Stimulated activated CD8-positive, alpha-beta memory T cell treated with anti-CD3 and anti-CD28 coated beads, Interleukin-7, amount 100 ng/mL, for 1 hour (primary cell): ENCODE measurements at places on chromosomes 2 and 18.

DNA sequence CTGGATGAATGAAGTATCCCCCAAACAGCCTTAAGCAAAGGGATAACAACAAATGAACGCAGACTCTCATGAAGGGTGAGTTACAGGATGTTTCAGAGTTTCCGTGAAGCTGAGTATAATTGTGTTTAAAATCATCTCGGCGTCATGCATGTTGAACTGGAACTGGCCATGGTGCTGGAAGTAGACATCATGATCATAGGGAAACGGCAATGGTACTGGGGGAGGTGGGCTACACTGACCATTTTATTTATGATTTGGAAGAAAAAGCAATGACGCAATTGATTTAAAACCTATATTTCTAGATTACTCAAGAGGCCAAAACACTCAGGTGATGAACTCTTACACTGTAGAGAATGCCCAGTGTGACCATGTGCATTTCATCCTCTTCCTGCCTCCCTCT lies 387.9 kb upstream of the MYT1L start:
- no peak for DNase-seq

DNA sequence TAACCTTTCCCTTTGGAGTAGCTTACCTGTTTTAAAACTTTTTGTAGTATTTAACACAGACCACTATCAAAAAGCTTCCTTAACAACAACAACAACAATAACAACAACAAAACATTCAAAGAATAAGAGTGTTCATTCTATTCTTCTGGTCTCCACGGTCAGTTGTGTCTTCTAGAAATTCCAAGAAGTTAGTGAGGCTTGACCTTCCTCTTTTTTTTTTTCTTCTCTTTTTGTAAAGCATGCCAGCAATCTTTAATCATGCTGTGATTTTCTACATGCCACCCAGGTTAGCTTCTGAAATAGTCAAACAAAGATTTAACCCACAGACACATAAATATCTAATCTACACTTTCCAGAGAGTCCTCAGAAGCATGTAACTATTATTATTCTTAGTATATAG lies 28.4 kb upstream of the KLHL14 start:
- no peak for DNase-seq

DNA sequence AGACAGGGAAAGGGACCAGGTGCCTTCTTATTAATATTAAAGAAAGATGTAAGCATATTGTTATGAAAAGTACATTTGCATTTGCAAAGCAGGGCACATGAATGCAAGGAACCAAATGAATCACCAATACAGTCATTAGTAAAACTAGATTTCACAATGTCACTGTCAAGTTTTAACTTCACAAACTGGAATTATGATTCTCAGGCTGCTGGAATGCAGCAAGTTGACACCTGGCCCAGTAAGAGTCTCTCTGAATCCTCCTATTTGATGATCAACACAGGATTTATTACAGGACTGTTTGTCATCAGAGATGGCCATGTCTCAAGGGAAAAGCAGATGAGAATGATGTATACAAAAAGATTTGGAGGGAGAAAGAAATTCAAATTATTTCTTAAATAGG lies 72.9 kb upstream of the STK39 start:
- DNase-seq, result no peak

GRCh38 chr2:84969511-84970209 lies 1.3 kb upstream of the KCMF1 start:
- no peak for DNase-seq

- DNase-seq, result no peak
Observed at GRCh38 chr2:69572641-69573040, 70.9 kb downstream of the AAK1 start.

DNA sequence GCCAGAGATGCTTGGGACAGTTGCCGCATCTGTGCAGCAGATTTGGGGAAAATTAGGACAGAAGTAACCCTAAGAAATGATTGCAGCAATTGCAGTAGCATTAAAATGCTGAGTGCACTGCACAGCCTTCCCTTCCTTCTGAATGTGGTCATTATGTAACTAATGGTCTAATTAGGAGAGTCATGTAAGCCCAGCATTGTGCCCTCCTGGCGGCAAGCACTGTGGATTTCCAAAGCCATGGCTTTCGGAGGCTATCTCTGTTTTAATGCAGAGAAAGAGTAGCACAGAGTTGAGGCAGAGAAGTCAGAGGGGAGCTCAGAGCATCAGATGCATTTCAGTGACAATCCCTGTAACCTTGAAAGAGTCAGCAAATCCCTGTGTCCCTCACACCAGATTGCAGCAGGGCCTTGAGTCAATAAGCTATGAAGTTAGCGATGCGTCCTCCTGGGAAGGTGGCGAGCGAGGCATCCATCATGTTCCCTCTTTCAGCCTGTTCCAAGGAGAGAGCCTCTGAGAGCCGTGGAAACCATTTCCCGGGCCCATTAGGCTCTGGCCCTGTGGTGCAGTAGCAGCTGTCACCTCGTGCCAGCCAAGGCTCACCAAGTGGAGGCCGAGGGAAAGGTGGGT lies 307.2 kb downstream of the FBXO15 start:
- no peak for DNase-seq

DNA sequence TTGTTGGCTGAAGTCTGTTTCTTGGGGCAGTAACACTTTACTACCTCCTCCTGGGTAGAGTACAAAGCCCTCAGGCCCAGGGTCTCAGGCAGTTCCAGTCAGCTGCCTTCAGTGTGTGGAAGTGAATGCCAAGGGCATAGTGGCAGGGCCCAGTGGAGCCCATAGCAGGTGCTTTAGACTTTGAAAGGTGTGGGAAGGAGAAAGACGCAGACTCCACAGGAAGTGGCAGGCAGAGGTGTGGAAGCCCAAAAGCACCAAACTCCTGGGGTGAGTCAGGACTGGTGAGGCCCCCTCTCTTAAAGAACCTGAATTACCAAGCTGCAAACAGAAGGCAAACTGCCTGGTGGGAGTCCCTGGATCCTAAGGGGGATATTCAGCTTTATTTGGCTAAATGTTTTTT lies 45.3 kb downstream of the ADAM23 start:
- DNase-seq, result no peak

DNA sequence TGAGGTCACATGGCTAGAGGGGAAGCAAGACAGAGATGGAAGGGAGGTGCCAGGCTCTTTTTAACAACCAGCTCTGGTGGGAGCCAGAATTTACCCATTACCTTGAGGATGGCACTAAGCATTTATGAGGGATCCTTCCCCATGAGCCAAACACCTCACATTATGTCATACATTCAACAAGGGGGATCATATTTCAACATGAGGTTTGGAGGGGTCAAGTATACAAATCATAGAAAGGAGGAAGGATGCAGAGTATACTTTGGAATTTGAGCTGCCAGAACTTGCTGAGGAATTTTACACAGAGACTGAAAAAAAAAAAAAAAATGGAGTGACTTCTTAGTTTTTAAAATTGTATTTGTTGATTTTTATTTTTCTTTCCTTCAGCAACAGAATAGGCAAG lies 891.4 kb downstream of the CCDC85A start:
- DNase-seq, result no peak

DNA sequence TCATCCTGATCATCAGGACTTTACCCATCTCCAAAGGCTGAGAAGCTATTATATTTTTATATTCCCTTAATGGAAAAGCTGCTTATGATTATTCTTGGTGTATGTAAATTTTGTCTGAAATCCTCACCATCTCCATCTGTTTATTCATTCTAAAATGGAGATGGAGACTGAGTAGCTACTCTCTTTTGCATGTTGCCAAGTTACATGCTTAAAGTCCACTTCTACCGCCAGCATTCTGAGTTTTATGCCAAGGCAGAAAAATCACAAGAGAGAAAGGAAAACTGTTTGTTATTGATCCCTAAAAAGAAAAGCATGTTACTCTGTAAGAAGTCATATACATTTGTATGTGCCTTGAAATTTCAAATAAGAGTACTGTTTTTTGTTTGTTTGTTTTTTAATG lies 94.4 kb upstream of the NOSTRIN start:
- no peak for DNase-seq

- DNase-seq, result no peak
Observed at GRCh38 chr2:36507408-36507812, 90.6 kb downstream of the FEZ2 start.

GRCh38 chr2:154640000-154640399 lies 58.5 kb upstream of the KCNJ3 start:
- DNase-seq, result no peak

DNA sequence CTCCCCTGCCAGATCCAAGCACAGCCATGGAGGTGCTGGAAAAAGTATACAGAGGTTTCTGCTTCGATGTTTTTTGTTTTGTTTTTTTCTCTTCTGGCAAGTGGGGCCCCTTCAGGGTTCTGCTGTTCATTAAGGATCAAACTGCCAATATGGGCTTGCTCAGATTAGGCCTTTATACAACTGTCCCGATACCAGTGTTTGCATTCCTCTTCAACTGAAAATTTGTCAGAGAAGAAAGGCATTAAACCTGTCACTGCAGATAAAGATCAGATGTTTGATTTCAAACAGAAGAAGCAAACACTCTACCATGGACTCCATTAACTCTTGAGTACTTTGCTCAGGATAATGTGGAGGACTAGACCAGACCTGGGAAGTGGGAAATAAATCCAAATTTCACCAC lies 396.0 kb upstream of the SMIM21 start:
- no peak for DNase-seq

DNA sequence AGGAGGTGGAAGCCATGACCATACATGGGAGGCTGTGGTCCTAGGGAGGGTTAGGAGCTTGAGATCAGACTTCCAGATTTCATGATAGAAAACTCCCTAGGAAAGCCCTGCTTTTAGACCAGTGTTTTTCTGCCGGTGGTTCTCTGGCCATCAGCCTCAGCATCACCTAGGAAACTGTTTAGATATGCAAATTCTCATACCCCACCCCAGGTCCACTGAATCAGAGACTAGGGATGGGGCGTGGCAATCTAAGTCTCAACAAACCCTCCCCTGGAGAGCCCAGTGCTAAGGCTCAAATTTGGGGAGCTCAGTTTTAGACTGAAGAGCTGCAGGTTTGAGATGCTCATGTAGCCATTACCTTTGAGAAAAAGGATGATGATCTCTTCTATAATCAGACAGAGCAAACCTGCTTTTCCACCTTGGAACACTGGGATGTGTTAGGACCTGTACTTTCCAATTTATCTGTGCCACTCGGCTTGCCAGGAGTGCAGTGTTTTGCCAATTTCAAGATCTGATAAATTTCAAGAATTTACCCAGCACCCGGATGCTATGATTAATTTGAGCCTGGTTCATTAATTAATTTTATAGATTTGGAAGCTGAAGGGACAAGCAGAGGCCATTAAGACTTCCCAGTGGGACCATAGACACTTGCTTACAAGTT lies 31.5 kb upstream of the LYPD6B start:
- no peak for DNase-seq

DNA sequence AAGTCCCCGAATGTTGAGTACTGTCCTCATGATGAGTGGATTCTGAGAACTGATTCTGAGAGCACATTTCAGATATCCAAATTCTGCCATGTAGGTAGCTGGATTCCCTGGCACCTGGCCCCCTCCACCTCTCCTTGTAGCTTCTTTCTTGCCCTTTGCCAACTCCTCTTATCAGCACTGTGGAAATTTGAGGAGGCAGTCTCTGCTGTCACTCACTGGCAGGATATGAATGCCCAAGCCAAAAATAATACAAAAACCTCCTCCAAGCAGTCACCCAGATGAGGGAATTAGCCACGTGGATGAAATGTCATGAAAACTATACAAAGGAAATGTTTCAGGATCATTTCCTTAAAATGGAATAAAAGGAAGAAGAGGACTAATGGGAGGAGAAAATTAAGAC lies 276.8 kb downstream of the SETBP1 start:
- DNase-seq, result no peak

DNA sequence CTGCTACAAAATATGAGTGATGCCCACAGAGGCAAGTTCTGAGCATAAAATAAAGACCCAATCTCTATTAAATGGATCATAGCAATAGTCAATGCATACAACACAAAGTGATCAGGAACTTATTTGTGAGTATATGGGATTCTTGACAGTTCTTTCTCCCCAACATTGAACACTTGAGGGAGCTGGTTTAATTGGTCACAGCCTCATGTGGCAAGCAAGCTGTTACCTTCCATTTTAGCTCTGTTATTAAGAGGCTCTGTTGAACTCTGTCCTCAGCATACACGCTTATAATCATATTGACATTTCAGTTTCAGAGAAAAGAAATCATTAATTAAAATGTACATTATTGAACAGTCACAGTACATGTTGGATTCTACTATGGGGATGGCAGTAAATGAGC lies 37.6 kb upstream of the PAX3 start:
- DNase-seq, result no peak

DNA sequence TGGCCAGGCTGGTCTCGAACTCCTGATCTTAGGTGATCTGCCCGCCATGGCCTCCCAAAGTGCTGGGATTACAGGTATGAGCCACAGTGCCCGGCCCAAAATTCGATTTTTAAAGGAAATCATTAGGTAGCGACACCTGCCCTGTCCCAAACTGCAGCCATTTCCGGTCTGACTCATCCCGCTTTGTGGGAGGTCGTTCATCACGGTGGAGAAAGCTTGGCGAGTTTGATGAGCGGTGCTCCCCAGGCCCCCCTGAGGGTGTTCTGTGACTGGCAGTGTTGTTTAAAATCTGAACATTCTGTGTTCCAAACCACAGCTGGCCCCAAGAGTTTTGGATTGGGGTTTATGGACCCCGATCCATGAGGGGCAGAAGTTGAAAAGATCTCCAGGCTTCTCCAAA lies 53.0 kb upstream of the GLI2 start:
- DNase-seq, result no peak

DNA sequence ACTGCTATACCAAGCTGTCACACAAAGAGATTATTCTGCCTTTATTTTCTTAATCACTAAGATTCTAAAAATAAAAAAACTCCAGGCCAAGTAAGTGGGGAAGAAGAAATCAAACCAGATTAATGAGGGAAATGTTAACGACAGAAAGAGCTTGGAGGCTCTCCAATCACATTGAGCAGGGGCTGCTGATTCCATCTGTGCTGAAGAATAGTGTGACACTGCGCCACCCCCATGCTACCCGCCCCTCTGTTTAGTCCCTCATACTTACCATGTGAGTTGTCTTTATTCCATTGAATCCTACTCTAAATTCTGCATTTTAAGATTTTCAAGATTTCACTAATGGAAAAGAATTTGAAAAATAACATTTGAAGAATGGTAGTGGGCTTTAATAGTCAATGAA lies 998.0 kb upstream of the CDH2 start:
- DNase-seq, result no peak

DNA sequence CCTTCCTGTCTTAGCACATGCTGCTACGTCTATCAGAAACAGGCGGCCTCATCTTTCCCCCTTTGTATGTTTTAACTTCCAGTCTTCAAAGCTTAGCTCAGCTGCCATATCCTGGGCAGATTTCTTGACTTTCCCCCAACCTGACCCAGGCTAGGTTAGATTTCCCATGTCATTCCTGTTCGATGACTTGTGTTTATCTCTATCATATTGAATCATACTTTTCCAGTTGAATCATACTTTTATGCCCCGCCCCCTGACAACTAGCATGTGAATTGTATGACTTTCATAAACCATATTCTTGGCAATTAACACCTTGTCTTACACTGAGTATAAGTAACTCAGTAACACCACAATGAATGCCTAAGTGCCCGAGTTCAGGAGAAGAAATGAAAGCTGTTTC lies 128.3 kb downstream of the CYRIA start:
- DNase-seq, result no peak

DNA sequence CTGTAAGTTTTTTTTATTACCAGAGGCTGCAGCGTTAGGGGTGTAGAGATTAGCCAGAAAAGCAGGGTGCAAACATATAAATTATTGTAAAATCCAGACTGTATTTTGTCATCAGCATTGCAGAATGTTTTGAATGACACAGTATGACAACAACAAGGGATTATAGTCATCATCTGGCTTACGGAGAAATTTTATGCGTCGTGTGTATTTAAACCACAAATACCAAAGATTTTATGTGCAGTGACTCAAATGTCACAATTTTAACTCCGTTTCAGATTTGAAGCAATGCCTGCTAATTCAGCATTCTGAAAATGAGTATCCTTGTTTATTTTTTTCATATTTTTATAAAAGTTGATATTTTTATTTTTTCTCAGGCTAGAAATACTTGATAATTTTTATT lies 19.4 kb upstream of the TMX3 start:
- no peak for DNase-seq
